Hematopoietic multipotent progenitor cell treated with erythropoietin and hydrocortisone succinate and interleukin-3 and kit ligand, for 15 days (in vitro differentiated cells): ENCODE measurements at places on chromosomes 6 and 20.

DNA sequence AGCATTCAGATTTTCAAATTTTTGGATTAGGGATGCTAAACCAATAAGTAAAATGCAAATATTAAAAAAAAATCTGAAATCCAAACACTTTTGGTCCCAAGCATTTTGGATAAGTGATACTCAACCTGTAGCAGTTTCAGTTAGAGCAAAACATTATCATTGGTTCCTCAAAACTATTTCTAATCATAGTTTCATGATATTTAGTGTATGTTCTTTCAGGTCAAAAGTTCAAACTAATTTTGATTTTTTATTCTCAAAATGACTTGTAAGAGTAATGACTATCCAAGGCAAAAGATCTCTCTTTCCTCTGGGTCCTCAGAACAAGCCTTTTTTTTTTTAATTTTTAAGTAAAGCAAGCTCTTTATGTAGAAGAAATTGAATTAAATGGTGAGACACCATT lies 64.0 kb upstream of the TFB1M start:
- no peak for DNase-seq

DNA sequence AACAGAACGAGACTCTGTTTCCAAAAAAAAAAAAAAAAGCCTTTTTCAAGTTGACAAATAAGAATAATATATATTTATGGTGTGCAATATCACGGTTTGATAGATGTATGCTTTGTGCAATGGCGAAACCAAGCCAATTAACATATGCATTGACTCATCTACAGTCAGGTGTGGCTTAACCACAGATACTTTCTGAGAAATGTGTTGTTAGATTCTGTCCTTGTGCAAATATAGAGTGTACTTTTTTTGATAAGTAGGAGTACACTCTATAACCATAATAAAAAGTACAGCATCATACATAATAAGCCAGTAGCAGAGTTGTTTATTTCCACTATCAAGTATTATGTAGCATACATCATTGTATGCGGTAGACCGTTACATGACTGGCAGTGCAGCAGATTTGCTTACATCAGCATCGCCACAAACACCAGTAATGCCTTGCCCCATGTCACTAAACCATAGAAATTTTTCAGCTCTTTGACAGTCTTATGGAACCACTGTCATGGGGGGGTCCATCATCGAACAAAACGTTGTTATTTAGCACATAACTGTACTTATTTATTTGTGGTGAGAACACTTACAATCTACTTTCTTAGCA lies 59.2 kb downstream of the TMEM170B start:
- no peak for DNase-seq

- no peak for DNase-seq
Measured at GRCh38 chr6:98578016-98578415, 256.4 kb upstream of the POU3F2 start.

DNA sequence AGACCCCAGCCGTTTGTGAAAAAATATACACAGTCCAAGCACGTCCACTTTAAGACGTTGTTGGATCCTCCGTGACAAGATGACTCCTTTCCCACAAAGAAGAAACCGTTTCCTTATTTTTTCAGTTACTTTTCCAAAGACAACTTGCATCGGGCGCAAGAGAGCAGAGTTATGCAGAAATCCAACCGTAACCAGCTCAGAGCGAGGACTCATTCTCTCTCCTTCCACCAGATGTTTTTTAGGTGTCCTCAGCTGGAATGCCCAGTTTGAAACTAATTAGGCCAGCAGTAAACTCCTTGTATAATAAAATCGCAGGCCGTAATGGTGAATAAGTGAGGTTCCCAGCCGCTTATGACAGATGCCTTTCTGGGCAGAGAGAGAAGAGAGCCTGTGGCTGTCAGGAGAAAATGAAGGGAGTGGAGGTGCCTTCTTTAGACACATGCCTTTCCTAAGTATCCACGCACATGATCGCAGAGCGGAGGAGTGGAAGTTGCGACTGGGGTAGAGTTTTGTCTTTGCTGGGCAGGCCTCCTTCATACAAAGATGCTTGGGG lies 2.8 kb downstream of the EYA2 start:
- no peak for DNase-seq

DNA sequence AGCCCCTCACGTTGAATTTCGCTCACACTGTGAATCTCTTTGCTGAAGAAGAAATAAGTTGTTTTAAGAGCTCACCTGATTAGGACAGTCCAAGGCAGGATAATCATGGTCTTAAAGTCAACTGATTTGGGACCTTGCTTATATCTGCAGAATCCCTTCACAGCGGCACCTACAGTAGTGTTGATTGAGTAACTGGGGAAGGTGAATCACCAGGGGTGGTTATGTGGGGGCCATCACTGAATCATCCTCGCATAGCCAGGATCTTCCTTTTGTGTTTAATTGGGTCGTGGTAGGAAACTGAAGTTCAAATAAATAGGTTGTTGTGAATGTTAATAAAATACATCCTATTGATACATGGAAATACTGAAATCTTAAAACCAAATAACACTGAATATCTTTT lies 20.2 kb upstream of the MICA start:
- no peak for DNase-seq

- no peak for DNase-seq
Measured at GRCh38 chr6:138331444-138331843, 46.3 kb upstream of the SMIM28 start.

- DNase-seq = no peak
Measured at GRCh38 chr6:20919677-20920385, 385.6 kb downstream of the CDKAL1 start.

GRCh38 chr6:158544428-158544827 lies 15.5 kb upstream of the TMEM181 start:
- no peak for DNase-seq

- no peak for DNase-seq
Measured at GRCh38 chr20:34022839-34023234, 29.1 kb downstream of the RALY start.
